ENCODE measurements at places on chromosomes 11 and 22.

GRCh38 chr11:126405906-126406305, 50.4 kb downstream of the ST3GAL4 start:
- no peak for DNase-seq

- DNase-seq, result no peak
These were observed 58.4 kb downstream of the THAP12 start for GRCh38 chr11:76322540-76322939.

DNA sequence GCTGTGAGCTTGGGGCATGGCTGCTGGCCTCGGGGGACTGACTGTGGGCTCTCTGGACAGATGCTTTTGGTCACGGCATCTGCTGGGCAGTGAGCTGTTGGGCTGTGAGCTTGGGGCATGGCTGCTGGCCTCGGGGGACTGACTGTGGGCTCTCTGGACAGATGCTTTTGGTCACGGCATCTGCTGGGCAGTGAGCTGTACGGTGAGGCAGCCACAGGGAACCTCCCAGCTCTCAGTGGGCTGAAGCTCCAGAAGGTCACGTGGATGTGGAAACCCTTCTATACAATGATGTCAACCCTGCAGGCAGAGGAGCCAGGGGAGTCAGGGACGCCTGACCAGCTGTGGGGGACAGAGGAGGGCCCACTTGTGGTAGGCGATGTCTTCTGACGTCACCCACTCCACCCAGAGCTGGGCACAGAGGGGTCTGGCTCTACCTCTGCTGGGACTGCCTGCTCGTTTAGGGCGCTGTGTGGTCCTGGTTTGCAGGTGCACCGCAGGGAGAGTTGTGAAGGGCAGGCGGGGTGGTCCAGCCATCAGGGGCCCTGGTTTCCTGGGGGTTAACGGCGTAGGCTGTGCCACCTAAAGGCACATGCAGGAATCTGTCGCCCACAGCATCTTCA, 1331.3 kb downstream of the BRD1 start:
- DNase-seq, result no peak

GRCh38 chr11:21650961-21651360, 541.9 kb upstream of the ANO5 start:
- no peak for DNase-seq

DNA sequence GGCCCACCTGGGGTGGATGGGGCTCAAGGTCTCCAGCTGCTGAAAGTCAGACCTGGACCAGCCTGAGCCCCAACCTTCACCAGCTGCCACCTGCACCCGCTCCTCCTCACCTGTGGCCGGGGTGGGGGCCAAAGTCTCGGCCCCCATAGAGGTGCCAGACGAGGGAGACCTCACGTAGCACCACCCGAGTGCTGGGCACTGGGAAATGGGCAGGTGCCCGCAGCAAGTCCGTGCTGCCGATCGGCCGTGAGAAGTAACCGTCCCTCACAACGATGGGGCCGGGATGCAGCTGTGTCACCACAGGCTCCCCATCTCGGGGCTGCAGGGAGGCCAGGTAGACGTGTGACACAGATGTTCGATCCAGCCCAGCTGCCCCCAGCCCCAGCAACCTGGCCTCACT, 16.2 kb downstream of the ATG2A start:
- no peak for DNase-seq

DNA sequence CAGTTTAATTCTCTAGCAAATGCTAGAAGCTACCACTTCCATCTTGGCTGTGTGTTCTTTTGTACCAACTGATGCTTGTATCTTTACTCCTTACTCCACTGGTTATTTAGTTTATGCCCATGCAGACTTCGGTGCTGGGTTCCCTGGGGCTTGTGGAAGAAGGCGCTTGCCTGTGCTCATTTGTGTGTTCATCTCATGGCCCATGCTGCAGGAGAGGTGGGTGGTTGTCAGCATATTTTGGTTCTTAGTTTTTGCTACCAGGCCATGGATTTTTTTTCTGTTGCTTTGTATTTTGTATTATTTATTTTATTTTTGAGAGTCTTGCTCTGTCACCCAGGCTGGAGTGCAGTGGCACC, 22.4 kb downstream of the MICAL2 start:
- no peak for DNase-seq

GRCh38 chr11:64103277-64103985, 62.5 kb downstream of the MACROD1 start:
- no peak for DNase-seq

DNA sequence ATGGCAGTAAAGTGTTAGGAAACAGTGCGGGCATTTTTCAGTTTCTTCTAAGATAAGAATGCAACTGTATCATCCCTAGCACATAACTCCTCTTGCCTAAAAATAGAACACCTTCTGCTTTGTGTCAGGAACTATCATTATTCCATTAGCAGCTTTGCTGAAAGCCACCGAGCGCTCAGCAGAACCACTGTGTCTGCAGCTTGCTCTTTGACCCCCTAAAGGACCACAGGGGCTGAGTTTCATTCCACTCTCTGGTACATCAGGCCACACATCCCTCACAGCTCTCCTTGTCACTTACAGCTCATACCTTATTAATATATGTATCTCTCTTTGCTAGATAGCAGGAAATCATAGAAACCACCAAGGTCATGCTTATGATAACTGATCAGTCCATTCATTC, 360.2 kb downstream of the KCNA4 start:
- DNase-seq, result no peak

DNA sequence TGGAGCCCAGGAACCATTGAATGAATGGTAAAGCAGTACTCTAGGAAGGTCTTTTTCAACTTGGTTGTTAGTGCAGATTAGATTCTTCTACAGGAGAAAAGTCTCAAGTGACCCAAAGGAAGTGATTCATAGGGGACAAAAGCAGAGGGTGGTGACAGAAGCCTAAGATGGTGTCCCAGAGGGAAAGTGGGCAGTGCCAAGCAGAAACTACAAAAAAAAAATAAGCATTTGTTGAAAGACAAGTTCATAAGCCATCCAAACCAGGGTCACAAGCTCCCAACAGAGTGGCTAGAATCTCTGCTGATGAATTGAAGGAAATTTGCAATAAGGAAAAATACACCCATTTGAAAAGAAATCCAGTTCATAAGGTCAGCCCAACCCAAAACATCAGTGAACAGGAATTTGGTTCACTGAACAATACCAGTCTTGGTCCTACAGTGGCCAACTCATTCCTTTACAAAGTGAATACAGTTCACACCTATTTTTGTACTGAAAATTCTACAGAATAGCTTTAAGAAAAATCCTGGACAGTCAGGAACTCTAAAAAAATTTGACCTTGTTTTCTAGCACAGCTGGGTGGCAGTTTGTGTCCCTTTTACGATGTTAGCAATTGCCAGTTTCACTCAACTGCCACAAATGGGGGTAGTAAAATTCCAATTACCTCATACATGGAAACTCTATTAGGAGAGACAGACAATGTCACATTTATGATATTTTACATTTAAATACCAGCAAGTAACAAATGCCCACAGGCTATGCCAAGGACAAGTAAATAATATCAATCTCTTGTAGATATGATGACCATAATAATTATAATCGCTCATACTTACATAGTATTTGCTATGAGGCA, 21.6 kb upstream of the NUP160 start:
- DNase-seq, result no peak

DNA sequence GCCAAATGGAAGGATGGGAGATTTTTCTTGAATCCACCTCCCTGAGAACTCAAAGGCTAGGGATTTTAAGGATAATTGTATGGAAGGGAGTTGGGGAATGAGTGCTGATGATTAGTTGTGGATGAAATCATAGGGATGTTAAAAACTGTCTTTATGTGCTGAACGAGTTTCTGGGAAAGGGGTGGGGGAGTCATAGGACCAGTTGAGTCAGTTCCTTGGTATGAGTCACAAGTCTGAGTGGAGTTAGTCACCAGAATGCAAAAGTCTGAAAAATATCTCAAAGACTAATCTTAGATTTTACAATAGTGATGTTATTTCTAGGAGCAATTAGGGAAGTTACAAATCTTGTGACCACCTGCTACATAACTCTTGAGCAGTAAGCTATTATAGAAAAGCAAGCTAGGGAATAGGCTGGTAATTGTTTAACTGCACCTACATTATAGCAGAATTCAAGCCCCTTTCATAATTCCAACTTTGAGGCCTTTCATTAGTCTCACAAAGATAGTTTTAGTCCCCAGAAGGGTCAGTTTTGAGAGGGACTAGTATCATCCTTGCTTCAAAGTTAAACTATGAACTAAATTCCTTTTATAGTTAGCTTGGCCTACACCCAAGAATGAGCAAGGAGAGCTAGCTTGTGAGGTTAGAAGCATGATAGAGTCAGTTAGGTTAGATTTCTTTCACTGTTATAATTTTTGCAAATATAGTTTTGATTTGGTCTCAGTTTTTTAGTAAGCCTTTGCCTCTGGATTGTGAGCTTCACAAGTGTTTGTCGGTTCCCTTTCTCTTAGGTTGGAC, 668.0 kb downstream of the ETS1 start:
- no peak for DNase-seq

- no peak for DNase-seq
These were observed 10.0 kb downstream of the PVALB start for GRCh38 chr22:36806835-36807234.

GRCh38 chr11:134862587-134863195, 450.6 kb upstream of the B3GAT1 start:
- DNase-seq, result no peak

- no peak for DNase-seq
These were observed 38.7 kb downstream of the KCNJ1 start for GRCh38 chr11:128828350-128828749.

DNA sequence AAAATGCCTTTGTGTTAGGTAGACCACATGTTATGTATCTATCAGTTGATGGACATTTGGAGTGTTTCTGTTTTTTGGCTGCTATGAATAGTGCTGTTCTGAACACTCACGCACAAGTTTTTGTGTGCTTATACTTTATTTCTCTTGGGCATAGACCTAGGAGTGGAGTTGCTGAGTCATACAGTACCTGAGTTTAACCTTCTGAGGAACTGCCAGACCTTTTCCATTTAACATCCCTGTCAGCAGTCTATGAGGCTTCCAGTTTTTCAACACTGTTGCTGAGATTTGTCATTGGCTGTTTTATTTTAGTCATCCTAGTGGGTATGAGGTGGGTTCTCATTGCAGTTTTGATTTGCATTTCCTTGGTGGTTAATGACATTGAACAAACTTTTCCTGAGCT, 4.4 kb downstream of the CTTN start:
- no peak for DNase-seq

GRCh38 chr22:39923696-39924095, 22.8 kb downstream of the GRAP2 start:
- no peak for DNase-seq

Measured in CD4-positive, alpha-beta T cell treated with Interleukin-17A for 1 hour (primary cell).